Activated naive CD4-positive, alpha-beta T cell (primary cell): ENCODE measurements at places on chromosomes 6 and 20.

DNA sequence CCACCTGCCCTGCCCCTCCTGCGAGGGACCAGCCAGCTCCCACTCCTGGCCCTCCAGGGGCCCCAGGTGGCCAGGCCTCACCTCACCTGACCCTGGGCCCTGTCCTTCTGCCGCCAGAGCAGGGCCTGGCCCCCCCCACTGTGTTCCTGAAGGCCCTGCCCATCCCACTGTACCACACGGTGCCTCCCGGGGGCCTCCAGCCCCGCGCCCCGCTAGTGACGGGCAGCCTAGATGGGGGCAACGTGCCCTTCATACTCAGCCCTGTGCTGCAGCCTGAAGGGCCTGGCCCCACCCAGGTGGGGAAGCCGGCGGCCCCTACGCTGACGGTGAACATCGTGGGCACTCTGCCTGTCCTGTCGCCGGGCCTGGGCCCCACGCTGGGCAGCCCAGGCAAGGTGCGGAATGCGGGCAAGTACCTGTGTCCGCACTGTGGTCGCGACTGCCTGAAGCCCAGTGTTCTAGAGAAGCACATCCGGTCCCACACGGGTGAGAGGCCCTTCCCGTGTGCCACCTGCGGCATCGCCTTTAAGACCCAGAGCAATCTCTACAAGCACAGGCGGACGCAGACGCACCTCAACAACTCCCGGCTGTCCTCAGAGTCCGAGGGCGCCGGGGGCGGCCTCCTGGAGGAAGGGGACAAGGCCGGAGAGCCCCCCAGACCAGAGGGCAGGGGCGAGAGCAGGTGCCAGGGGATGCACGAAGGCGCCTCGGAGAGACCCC, 27.6 kb downstream of the ZNF831 start:
- DNase-seq = no peak

- DNase-seq = no peak
Observed at GRCh38 chr6:151763303-151763702, 44.2 kb upstream of the ESR1 start.

DNA sequence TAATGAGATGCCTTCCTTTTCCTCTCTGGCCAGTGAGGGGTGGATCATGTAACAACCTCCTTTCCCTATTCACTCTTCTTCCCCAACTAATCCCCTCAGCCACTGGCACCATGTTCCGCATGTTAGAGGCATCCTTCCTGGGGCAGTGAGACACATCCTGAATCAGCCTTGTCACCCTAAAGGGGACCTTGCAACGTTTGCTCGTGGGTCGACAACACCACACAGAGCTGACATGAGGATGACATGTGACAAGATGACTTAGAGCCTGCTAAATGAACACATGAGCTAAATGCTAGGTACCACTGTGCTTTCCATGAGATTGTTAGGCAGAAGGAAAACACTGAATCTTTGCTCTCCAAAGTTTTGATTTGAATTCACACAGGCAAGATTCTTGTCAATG, 129.2 kb downstream of the ATXN1 start:
- no peak for DNase-seq

DNA sequence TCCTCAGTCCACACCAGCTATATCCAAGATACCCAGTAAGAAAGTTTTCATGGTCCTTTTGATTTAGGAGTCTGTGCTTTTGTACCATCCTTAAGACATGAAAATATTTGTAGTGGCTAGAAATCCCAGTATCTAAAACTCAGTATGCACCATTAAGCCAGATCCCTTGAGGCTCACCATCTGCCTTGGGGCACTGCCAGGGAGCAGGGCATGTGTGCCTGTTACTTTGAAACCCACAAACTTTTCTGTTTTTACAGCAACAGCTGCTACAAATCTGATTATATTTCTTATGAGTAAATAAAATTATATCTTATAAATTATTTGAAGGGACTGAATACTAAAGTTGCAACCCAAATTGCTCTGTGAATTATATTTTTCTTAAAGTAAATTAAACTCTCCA, 290.5 kb upstream of the MANEA start:
- no peak for DNase-seq

DNA sequence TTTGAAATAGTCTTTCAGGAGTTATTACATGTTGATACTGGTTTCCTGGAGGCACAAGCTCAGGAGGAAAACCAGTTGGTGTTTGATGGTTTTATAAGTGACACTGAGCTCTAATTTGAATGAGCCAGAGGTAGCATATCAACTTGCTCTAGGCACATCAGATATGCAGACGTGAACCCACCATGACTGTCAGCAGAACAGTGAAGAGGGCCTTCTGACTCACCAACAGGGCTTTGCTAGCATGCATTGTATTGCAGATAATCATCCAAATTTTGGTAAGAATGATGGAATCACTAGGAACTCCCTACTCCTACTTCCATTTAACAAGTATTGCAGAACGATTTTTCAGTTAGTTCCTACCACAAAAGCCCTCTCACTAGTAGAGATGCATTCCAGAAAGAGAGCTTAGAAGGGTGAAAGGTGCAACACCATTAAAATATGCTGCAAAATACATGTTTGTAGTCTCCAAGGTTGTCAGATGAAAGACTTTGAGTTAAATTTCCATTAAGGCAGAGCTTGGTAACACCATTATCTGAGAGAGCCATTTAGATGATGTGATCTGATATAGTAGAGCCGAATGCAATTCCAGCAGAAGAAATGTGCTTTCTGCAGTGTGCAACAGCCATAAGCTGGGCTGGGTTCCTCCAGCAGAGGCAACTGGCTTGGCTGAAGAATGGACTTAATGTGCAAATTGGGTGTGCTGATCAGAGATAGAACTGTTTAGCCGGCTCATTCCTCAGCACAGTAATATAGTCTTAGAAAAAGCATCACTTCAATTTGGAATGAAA, 968.7 kb upstream of the ADGRB3 start:
- no peak for DNase-seq

DNA sequence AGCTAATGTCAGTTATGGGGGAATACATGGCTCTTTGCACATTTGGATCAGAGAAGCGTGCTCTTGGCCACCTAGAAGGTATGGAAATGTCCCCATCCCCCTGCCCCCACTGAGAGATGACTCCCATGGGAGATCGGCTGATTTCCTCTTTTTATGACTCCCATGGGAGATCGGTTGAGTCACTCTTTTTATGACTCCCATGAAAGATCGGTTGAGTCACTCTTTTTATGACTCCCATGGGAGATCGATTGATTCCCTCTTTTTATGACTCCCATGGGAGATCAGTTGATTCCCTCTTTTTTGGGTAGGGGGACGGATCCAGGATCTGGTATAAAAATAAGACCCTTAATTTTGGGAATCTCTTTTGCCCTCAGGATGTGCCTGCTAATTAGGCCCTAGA, 10.3 kb upstream of the TAAR9 start:
- DNase-seq = no peak

GRCh38 chr6:54244430-54244829, 63.8 kb upstream of the TINAG start:
- no peak for DNase-seq

DNA sequence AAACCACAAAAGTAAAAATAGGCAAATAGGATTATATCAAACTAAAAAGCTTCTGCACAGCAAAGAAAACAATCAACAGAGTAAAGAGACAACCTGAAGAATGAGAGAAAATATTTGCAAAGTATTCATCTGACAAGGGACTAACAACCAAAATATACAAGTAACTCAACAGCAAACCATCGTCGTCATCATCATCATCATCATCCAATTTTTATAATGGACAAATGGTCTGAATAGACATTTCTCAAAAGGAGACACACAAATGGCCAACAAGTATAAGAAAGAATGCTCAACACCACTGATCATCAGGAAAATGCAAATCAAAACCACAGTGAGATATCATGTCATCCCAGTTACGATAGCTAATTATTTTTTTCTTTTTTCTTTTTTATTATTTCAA, 62.0 kb downstream of the ANKEF1 start:
- DNase-seq = no peak

DNA sequence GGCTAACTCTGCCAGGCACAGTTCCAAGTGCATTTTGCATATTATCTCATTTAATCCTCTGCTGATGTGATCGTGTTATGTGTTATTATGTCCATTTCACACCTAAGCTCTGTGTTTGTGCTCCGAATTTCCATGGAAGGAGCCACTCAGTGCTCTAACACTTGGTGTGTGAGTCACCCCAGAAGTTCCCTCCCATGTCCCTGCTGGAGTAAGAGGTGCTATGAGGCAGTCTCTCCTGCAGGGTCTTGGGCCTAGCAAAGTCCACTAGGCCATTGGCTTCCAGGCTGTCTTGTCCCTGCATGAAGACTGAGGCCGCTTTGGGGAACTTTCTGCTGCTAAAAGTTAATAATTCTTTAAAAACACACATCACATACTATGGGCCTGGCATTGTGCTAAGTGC, 405.9 kb upstream of the SULF2 start:
- DNase-seq = no peak

DNA sequence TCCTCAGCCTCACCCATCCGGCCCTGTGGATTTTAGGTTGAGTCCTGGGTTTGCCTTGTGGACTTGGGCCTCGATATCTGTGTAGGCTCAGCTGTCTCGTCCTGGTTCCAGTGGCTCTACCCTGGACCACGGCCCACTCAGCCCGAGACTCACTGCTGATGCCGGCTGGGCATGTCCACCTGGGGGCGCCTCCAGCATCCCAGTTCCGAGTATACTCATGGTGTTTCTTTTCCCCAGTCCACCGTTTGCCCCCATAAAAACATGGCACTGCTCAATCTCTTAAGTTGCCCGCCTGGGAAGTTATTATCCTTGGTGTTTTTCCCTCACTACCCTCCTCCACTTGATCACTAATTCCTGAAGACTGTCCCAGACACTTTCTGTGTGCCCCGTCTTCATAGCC, 99.1 kb downstream of the ARID1B start:
- no peak for DNase-seq

DNA sequence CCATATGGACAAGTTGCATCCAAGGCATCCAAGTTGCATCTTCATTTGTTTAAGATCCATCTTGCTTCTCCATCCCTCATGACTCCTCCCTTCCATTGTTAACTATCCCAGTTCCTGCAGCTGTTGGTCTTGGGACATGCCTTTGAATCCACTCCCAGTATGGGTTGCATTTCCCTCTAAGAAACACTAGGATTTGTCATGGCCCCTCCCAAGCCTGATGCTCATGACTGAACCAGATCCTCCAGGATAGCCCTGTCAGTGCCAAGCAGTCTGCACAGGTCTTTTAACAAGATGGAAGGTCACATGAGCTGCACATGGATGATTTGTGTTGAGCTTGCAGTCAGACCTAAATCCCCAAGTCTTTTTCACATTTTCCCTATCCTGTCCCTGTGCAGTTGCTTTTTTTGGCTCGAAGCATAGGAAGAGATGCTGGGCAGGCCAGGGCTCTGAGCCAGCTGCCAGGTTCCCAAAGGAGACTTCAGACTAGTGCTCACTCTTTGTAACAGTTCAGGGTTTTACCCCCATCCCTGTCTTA, 4.2 kb downstream of the PPP2R5D start:
- no peak for DNase-seq

DNA sequence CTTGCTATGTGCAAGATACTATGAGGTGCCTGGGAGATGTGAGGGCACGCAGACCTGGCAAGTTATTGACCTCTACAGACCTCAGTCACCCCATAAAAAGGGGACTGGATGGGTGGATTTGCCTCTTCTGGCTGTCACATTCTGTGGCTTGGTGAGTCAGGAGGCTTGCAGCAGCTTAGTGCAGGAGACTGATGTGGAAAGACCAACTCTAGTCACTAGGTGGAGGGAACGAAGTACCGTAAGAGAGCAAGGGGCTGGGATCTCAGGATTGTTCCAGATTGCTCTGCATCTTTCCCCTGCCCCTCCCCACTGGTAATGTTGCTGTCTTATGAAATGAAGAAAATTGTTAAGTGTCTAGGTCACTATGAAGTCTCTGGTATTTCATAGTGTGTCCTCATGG, 3.3 kb downstream of the MAPRE1 start:
- no peak for DNase-seq

- DNase-seq = no peak
Observed at GRCh38 chr20:17835240-17835933, 133.2 kb downstream of the SNX5 start.

DNA sequence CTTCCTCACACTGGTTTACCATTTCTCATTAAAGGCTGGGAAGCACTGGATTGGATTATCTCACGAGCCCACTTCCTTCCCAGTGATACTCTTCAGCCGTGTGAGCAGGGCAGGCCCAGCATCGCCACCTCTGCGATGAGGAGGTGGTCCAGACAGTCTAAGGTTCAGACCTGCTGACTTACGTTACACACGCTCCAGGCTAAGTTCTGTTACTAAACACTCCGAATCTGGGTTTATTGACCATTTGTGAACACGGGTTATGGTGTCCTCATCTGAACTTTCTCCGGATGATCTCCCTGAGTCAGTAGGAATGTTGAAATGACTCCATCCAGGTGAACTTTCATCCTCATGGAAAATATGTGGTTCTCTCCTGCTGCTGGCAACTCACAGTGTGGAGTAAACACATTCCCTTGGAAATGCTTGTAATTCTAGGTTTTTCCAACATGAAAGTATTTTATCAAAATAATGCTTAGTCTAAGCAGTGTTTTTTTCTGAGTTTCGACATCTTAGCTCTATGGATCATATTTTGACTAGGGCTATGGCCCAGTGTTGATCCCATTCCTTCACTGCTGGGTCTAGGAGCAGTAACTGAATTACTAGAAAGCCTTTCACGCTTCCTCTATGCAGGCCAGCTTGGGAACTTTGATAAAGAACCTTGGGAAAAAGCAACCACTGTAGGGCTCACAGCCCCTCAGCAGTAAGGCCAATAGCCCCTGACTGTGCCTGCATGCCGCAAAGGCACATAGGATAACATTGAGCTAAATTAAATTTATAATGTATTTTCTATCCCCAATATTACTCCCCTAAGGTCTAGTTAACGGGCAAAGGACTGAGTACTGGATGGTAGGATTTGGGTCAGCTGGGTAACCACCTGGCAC, 37.7 kb upstream of the PXDC1 start:
- no peak for DNase-seq

- DNase-seq = no peak
Observed at GRCh38 chr20:53914781-53915445, 155.5 kb downstream of the BCAS1 start.

- DNase-seq = no peak
Observed at GRCh38 chr6:168093071-168093505, 14.1 kb upstream of the FRMD1 start.
